CD4-positive, alpha-beta T cell treated with Interleukin-1 beta for 1 hour (primary cell): ENCODE measurements at places on chromosomes 4 and X.
A peak's percentile ranks its signal among the peaks of the same experiment; 100 is the strongest.

GRCh38 chr4:93031431-93032098 is 727.8 kb downstream of the GRID2 start:
- DNase-seq = no peak

GRCh38 chrX:20481632-20482031 is 214.9 kb upstream of the RPS6KA3 start:
- no peak for DNase-seq

DNA sequence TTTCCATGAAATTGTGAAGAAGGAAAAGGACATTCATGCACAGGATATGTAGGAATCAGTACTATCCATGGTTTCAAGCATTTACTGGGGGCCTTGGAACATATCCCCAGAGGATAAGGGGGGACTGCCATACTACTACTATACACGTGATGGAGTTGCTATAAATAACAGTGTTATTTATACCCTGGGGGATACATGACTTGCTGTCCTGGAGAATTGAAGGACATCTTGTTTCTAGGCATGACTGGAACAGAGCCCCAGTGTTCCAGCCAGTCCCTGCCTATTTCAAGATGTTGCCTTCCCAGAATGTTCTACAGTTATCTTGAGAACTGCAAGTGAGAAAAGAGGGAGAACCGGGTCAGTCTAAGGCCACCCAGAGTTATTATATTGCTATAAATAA is 39.6 kb upstream of the ZNF81 start:
- no peak for DNase-seq

DNA sequence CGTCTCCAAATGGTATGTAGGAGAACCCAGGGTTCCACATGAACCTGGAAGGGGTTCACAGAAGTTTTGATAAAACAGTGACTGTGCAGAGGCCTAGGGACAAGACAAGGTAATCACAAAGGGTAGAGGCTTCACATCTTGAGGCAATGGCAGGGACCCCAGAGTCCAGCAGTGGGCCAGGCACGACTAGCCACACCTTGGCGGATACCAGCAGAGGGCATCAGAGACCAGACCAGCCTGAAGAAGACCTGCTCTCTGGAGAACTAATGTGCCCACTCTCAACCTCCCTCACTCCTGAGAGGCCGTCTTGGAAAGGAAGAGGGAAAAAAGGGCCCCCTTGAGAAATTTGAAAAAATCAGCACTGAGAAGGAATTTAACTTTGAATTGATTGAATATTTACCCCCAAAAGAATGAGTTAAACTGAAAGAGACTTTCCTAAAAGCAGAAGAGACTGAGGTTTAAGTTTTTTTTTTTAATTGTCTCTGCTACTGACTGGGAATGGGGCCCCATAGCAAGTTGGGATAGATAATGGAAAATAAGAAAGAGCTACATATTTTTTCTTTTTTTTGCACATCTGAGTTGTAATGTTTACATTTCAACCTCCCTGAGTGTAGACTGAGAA is 243.8 kb upstream of the JADE1 start:
- DNase-seq = peak; percentile 6

DNA sequence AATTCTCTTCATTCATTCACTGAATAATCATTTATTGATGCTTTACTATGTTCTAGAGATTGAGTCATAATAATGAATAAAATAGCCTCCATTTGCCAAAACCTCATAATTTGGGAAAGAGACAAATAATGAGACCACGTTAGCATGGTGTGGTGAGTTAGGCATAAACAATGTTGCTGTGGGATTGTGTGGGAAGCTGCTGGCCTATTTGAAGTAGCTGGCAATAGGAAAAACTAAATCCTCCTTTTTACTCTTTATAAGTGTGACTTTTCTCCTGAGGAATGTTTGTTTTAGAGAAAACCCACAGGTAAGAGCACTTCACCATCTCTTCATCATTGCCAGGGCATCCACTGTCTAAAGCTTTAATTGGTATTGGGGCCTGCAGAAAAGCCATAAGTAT is 95.3 kb downstream of the AREG start:
- DNase-seq = no peak

- DNase-seq = no peak
Observed at GRCh38 chr4:5865896-5866599, 26.8 kb downstream of the CRMP1 start.

- no peak for DNase-seq
Observed at GRCh38 chr4:6123116-6123515, 77.2 kb downstream of the JAKMIP1 start.

DNA sequence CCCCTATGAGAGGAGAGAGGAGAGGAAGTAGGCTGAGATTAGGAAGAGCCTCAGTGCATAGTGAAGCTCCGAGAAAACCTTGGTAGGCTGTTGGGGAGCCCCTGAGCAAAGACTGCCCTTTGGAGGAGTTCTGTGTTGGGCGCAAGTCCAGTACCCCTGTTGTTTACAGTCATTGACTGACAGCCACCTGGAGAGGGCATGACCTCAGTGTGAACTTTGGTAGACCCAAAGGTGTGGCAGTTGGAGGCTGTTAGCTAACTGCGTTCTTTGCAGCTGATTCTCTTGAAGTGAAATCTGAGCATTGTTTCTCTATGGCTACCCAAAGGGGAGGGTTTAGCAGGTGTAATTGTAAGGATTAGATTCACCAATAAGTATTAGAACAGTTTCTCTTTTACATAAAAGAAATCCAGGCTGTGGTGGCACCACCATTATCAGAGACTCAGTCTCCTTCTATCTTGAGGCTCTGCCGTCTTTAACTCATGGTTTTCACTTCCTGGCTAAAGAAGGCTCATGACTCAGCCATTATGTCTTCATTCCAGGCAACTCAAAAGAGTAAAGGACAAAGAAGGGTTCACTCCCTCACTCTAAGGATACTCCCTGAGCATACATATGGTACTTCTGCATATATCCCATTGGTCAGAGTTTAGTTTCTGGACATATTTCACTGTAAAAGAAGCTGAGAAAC is 33.4 kb downstream of the ANXA3 start:
- no peak for DNase-seq

DNA sequence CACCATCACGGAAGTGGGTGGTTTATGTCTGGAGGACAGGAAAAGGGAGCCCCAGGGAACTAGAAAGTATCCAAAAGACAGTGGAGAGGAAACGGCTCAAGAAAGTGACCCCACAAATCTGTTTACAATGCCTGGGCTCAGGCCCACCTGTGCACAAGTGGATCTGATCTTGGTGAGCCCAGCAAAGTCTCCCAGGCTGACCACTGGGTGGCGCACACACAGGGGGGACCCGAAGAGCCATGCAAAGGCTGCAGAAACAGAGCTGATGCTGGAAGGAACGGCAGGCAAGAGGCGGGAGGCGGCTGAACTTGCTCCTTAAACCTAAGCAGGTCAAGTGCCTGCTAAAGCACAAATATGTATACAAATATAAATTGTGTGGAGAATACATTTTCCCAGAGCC is 9.6 kb downstream of the HAUS7 start:
- DNase-seq = peak; percentile 51

- no peak for DNase-seq
Observed at GRCh38 chr4:68148800-68149685, 19.4 kb upstream of the TMPRSS11F start.

DNA sequence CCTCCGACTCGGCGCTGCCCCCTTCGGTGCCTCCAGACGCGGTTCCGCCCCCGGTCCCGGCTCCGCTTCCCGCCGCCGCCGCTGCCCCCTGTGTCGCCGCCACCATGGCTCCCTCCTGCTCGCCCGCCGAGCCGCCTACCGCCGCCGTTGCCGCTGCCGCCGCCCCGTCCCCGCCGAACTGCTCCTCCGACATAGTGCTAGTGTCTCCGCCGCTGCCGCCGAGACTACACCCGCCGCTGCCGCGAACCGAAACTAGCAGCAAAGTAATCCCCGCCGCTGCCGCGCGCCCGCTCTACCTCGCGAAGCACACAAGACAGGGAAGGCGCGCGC is 340 bp downstream of the HNRNPD start:
- no peak for DNase-seq

GRCh38 chr4:4416981-4417380 is 30.1 kb downstream of the NSG1 start:
- DNase-seq = no peak

DNA sequence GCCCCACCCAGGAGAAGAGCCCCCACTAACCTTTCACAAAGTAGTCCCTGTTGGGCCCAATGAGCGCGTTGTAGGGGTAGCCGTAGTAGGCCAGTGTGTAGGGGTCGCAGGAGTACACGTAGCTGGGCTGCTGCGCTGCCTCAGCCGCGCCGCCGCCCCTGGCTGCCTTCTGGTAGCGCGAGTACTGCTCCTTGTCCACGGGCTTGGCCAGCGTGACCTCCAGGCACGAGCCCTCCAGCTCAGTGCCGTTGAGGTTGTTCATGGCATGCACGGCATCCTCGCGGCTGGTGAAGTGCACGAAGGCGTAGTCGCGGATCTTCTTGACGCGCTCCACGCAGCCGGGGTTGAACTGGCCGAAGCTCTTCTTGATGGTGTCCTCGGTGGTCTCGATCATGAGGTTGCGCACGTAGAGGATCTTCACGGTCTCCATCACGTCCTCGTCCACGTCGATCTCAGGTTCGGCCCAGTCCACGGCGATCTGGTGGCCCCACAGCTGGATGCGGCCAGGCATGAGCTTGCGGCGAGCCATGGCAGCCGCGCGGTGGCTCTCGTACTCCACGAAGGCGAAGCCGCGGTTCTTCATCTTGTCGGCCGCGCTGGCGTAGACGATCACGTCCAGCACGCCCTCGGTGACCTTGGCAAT is 102.7 kb downstream of the CHRNA9 start:
- DNase-seq = no peak

- no peak for DNase-seq
Observed at GRCh38 chrX:139882299-139882698, 50.6 kb downstream of the ATP11C start.

GRCh38 chr4:145535202-145535601 is 53.5 kb downstream of the SMAD1 start:
- no peak for DNase-seq

- DNase-seq = no peak
Observed at GRCh38 chr4:137039370-137039769, 492.9 kb downstream of the PCDH18 start.

- no peak for DNase-seq
Observed at GRCh38 chrX:133185938-133186337, 32.2 kb downstream of the TFDP3 start.

- no peak for DNase-seq
Observed at GRCh38 chrX:119375561-119375960, 23.6 kb upstream of the SLC25A43 start.

GRCh38 chr4:111398906-111399330 is 746.3 kb upstream of the FAM241A start:
- no peak for DNase-seq

DNA sequence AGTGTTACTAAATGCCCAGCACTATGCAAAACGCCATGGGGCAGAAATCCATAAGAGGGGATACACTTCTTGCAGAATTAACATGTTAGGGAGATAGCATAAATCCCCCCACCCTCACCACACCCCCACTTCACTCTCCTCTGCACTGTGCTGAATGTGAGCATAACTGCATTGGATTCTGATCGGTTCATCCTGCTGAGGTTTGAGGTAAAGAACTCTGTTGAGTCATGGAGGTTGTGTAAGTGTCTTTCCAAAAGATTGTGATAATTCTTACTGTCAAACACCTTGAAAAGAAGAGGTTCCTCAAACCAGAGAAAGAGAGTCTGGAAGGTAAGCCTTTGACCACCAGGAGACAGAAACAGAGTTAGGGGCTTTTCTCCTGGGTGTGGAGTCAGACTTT is 43.6 kb downstream of the RBM47 start:
- DNase-seq = no peak

GRCh38 chr4:142312391-142312790 is 533.7 kb downstream of the INPP4B start:
- DNase-seq = no peak

DNA sequence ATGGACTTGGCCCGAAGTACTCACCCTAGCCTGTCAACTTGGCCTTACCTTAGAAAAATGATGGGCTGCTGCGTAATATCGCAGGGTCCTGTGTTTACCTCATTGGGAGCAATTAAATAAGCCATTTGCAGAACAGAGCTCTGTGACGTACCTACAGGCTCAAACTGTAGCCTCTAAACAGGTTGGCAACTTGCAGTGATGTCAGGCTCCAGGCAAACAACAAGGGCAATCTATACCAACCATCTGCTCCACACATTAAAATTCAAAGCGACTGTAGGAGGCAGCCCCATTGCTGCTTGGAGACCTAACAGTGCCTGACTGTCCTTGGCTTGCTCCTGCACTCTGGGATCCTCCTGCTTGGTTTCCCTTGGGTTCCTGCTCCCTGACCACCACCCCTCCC is 17.2 kb downstream of the VGLL1 start:
- DNase-seq = no peak

DNA sequence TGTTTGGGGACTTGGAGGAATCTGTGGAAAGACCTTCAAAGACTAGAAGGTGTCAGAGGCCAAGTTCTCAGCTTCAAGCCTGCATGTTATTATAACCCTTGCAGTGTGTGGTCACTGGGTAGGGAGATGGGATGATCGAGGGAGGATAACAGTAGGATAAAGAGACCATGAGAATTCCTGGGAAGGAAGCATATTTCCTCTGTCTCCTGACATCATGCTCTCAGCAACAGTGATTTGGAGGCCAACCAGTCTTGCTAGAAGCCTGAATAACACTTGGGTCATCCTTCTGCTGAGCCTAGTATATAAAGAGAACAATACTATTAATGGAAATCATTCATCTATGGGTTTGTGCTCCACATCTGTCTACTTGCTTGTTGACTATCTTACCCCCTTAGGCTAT is 40.9 kb upstream of the ANXA3 start:
- no peak for DNase-seq

DNA sequence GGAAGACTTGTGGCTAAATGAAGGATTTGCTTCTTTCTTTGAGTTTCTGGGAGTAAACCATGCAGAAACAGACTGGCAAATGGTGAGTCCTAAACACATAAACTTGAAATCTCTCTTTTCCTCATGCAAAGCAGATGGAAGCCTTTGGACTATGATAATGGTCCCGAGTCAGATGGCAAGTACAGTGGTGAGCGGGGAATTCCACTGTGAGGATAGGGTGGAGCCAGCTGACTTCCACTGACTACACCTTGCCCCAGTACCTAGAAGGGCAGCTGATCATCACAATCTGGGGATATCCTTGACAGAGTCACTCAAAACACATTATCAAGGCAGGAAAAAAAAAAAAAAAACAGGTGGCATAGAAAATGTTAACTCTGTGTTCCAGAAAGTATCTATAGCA is 34.3 kb downstream of the ENPEP start:
- DNase-seq = no peak

DNA sequence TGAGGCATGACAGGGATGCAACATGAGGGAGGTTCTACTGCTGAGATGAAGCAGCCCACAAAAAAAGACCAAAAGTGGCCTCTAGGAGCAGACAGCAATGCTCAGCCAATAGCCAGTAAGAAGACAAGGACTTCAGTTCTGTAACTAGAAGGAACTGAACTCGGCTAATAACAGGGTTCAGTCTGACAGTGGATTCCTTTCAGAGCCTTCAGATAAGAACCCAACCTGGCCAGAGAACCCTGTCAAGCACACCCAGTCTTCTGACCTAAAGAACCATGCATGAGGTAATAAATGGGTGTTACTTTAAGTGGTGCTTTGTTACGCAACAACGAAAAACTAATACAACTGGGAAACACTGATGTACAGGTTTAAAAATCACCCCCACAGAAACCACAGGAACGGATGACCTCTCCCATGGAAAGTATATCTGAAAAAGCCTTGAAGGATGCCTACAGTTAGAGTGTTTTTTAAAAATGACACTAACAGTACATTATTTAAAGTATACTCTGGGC is 94.6 kb downstream of the PAPSS1 start:
- no peak for DNase-seq
